ENCODE measurements at places on chromosomes 5 and 9. TPM values are rescaled to one million over a fixed set of nuclear protein-coding genes. Genes with fewer than 3 reads are reported as not detected.

Gene SLC6A18
- not detected for total RNA-seq

Gene TRIM14
- total RNA-seq: 0.40 TPM

Gene CTXN3
- total RNA-seq: 2.8 TPM

Gene ZNF454
- total RNA-seq: 4.9 TPM

Gene ENTREP1
- 15.1 TPM for total RNA-seq

Gene LHX3
- total RNA-seq: not detected

Gene GPR151
- total RNA-seq: not detected

Gene FBP2
- total RNA-seq: 105 TPM

Gene CENPH
- total RNA-seq: 11.4 TPM

Gene SMU1
- 24.6 TPM for total RNA-seq

Gene NR5A1
- total RNA-seq: not detected

Gene ADAMTS12
- total RNA-seq: 23.9 TPM

Gene PCDHGB7
- total RNA-seq: 4.2 TPM

Gene IL13
- not detected for total RNA-seq

Gene PITX1
- total RNA-seq: 3.6 TPM
